ENCODE measurements at places on chromosomes 3 and 15.

DNA sequence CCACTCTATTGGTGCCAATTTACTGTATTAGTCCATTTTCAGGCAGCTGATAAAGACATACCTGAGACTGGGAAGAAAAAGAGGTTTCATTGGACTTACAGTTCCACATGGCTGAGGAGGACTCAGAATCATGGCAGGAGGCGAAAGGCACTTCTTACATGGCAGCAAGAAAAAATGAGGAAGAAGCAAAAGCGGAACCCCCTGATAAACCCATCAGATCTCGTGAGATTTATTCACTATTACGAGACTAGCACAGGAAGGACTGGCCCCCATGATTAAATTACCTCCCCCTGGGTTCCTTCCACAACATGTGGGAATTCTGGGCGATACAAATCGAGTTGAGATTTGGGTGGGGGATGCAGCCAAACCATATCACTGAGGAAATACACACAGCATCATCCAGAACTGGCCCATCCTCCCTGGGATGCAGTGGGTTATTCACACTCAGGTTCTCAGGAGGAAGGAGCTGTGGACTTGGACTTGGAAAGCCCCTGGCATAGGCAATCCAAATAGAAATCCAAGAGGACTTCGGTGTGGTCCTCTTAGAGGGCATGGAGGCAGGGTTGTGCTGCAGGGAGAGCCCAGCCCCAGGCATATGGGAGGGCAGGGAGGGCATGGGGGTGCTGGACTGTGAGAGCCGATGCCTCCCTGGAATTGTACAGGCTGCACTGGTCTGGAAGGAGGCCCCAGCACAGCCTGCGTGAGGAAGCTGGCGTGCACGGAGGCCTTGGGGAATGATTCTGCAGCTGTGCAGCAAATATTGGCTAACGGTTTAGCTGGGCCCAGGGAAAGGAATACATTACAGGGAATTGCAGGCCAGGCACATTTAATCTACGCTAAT, 62.9 kb downstream of the EFCAB12 start:
- DNase-seq: no peak

DNA sequence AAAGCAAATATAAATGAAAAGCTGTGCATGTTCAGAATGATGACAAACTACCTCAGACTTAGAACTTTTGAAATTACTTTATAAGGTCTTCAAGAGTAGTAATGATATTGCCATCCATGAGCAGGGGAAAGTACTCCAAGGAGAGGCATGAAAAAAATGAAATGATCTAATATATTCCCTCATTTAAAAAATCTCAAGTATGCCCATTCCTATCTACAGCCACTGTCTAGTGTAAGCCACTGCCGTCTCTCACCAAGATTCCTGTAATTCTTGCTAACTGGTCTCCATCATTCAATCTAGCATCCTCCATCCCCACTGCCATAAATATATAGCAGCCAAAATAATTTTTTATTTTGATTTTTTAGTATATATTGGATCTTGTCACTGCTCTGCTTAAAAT, 258.8 kb downstream of the PLOD2 start:
- DNase-seq: no peak

DNA sequence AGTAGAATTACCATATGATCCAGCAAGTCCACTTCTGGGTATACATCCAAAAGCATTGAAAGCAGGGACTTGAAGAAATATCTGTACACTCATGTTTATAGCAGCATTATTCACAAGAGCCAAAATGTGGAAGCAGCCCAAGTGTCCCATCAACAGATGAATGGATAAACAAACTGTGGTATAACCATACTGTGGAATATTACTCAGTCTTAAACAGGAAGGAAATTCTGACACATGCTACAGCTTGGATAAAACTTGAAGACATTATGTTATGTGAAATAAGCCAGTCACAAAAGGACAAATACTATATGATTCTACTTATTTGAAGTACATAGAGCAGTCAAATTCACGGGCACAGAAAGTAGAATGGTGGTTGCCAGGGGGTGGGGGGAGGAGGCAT, 91.2 kb downstream of the HMG20A start:
- DNase-seq: no peak

- DNase-seq: no peak
Measured at GRCh38 chr15:57060799-57061198, 142.4 kb downstream of the TCF12 start.

GRCh38 chr3:35275768-35276167, 363.6 kb upstream of the ARPP21 start:
- no peak for DNase-seq

- DNase-seq: no peak
Measured at GRCh38 chr15:101182215-101182614, 69.6 kb downstream of the CHSY1 start.

DNA sequence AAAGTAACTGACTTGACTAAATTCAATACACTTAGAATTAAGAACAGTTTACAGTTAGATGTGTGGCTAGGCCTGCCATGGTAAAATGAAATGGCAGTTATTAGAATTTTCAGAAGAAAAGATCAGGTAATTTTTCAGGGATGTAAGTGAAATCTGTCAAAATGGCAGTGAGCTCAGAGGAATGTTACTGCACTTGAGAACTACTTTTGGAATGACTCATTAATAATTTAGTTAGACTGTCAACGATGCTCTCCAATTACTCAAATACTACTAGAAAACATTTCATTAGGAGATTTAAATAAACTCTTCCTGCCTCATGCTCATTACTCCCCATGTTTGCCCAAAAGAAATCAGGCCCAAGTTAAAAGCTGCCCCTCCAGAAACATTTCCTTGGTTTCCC, 84.4 kb downstream of the RFTN1 start:
- DNase-seq: no peak

GRCh38 chr3:179184826-179185225, 36.7 kb downstream of the PIK3CA start:
- no peak for DNase-seq

GRCh38 chr15:73956743-73957135, 30.5 kb downstream of the LOXL1 start:
- DNase-seq: no peak

DNA sequence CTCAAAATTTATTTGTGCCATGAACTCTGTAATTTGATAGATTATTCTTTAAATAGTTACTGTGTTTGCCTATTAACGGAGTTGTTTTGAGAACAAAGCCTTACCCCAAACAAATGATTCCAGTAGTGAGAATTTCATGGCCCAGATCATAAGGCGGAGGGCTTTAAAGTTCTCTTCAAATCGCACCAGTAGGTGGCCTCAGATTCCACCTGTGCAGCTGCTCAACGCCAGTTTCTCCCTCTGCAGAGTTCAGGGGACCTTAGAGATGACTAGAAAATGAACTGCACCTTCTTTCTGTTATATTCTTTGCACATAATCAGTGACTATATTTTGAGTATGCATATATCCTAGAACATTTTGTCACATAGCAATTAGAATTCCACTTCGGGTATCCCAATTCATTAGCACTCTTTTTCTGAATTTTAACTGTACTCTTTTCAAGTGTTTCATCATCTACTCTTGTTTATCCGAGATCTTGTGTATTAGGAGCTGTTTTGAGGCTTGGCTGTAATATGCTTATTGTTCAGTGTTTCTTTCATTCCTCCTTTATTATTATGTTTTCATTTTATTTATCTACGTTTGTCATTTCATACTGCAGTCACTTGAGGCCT, 232.6 kb upstream of the CHRM5 start:
- DNase-seq: no peak

DNA sequence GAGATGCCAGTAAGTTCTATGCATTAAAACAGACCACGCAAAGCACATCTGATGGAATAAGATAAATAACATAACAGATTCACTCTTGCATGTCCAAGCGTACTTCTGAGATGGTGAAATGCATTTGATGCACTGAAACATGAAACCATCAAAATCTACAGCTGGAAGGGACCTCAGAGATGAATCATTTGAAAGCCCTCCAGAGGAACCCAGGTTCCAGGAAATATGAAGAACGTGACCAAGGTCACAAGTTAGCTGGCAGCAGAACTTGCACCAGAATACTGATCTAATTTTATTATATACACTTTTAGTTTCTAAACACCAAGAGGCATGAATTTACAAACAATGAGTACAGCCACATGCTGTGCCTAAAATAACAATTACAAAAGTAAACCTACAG, 957.1 kb downstream of the FHIT start:
- DNase-seq: no peak

DNA sequence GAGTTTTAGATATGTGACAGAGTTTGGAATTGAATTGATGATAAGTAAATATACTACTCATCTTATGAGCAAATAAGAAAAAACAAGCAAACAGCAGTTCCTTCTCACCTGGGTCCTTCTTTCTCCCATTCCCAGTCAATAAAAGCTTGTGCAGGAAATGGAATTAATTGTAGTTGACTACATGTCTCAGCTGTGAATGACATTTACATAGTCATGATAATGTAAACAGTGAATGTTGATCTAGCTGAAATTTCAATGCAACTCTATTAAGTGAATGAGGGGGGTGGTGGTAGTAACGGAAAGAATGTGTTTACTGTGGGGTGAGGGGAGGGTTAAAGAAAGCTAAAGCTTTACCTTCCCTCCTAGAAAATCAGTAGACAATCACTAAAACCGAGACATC, 76.2 kb downstream of the NFKBIZ start:
- DNase-seq: no peak

DNA sequence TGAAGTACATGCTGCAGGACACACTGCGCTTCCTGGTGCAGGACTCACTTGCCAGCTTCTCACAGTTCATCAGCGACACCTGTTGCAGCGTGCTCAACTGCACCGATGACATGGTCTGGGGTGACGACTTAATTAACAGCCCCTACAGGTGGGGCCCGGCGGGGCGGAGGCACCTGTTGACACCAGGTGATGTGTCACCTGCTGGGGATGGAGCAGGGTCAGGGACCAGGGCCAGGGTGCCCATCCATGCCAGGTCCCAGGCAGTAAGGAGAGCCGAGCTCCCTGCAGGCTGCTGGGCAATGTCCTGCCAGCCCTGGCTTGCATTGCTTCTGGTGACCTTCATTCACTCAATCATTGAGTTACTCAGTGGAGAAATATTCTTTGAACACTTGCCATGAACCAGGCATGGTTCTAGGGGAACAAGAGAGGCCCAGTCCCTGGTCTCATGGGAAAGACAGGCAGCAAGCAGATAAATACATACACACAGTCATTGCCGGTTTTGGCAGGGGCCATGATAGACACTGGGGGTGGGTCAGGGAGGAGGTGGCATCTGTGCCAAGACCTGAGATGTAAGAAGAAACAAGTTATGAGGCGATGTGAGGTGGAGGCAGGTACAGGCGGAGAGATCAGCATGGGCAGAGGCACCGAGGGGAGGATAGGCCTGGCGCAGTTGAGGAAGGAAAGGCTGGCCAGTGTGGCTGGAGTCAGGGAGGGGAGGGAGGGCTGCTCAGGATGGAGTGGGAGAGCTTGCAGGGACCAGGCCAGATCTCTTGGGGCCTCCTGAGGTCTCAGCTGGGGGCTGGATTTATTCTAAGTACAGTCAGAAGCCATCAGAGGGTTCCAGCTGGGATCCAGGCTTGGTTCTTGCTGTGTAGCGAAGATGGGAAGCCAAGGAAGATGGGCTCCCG, 30.8 kb downstream of the DNAH1 start:
- no peak for DNase-seq

DNA sequence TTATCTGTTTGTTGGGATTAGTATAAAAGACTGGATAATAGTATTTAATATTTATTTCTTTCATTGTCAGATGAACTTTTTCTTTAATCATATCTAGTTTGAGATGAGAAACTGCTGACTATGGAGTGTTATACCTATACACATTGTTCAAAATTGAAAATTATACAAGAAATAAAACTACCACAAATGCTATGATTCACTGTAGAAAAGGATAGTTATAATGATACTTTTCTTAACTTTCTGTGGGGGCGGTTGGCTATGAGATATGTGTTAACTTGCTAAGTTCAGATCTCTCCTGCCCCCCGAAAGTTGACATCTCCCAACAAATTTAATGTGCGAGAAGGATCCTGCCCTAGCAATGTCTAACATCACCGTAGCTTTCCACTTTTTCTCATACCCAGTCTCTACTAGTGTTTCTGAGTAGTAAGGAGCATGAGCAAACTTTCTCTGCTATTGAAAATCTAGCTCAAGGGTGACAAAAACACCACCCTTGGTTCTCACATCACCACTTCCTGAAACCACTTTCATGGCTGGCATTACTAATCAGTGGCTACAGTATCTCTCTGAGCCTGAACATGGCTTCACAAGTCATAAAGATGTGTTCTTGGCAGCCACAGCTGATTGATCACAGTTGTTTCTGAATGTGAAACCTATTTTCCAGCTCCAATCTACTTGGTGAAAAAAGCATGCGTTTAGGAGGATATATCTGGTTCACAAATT, 15.8 kb upstream of the SAMMSON start:
- DNase-seq: no peak

DNA sequence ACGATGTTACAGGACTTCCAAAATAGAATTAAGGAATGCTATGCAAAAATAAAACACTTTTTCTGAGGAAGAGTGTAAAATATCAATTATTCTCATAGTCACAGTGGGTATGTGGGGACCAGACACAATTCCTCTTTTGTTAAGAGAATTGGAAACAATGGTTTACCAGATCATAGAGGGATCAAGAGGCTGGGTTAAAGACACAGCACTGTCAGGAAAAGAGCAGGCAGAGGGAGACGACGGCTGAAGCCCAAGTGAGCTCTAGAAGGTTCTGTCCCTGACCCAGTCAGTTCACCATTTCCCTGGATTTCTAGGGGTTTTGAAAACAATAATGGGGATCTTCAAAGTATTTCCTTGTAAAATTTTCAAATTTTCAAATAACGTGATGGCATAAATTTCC, 54.0 kb upstream of the POLR2M start:
- DNase-seq: no peak

DNA sequence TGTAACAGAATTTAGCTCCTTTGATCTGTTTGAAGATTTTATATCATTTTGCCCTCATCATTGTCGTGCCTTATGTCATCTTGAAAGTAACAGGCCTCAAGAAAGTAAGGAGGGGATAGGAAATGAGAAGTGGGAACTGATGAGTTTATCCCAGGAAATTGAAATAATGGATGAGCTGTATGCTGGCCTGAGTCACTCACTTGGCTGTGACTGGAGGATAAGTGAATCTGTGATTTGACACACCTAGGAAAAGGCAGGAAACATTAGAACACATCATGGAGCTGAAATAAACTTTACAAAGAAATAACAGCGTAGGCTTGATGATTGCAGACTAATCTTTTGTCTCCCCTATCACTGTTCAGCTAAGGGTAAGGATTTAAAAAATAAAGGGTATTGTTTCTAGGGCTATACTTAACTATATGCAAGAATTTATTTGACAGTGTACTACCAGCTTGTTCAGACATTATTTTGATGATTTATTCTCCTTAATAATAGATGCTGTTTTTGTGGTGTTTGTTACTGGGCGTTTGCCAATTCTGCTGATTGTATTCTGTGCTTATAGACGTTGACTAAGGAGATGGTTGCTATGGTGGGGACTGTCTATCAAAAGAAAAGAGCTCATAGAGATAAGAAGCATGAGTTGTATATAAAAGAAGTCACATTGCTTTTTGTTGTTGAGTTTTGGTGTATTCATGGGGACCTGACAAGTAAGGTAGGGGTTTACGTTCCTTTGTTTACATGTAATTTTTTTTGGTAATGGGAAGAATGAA, 105.6 kb upstream of the ROPN1 start:
- DNase-seq: no peak

DNA sequence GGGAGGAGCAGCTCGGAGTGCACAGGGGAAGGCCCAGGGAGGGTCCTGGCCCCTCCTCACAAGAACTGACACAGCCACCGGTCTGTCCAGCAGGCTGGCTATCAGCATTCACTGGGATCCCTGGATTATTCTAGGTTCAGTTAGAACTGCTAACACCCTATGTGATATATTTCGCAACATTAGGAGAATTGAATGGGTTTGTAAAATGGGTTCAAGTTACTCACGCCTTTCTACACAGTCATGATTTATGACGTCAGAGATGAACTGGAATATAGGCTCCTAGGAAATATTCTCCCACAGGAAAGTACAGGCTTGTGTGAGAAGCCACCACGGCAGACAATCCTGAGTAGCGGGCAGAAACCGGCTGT, 969 bp upstream of the BSN start:
- no peak for DNase-seq

All from DMS 273 treated with DMSO at 0.1 percent for 48 hours (cell line).